ENCODE measurements at places on chromosomes 2 and 18.

- no peak for DNase-seq
These were observed 559.0 kb upstream of the ZEB2 start for GRCh38 chr2:145078923-145079322.

GRCh38 chr2:223712642-223713041, 110.5 kb upstream of the SCG2 start:
- no peak for DNase-seq

DNA sequence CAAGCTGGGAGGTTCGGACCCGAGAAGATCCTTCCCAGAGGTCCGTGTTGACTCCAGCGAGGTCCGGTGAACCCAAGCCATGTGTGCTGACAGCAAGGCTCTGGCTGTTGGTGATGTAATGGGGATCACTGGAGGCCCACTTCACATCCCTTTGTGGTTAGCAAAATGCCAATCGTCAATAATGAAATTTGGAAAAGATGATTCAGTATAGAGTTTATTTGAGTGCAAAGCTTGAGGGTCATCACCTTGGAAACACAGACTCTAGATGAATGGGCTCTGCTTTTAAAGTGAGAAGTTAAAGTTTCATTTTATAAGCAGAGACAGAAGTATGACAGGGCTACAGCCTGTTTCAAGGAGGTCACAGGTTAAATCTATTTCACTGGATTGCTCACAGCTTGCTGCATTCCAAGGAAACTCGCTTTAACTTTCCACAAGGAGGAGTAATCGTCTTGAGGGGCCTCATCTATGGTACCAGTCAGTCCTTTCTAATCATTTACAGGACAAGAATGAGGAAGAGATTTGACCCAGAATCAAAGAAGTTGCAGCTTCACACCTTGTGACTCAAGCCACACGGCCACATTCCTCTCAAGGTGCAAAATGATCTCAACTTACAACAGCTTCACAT, 140.5 kb downstream of the TPO start:
- no peak for DNase-seq

- DNase-seq, result no peak
These were observed 72.3 kb downstream of the AAK1 start for GRCh38 chr2:69571189-69571588.

- DNase-seq, result no peak
These were observed 321.0 kb upstream of the NRP2 start for GRCh38 chr2:205361272-205361671.

DNA sequence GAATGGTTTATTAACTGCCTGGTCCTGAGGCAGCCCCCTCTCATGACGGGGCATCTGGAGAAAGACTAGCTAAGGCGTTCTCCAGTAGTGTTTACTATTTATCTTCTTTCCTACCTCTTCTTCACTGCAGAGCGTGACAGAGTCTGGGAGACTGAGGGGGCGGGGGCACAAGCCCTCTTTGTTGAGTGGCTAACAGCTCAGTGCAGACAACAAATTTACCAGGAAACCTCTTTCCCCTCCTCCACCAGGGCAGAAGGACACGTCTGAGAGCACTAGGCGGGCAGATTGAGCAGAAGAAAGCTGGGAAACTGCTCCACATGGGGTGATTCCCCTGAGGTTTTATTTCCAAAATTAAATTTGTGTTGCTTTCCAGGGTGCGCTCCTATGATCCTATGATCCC, 322.1 kb downstream of the CNTNAP5 start:
- no peak for DNase-seq

- no peak for DNase-seq
These were observed 84.3 kb upstream of the ETAA1 start for GRCh38 chr2:67312871-67313270.

- no peak for DNase-seq
These were observed 393.1 kb upstream of the LYPD1 start for GRCh38 chr2:133062931-133063665.

GRCh38 chr2:236562434-236562833, 7.2 kb upstream of the ACKR3 start:
- peak; percentile 55 for DNase-seq

GRCh38 chr2:59312029-59312428, 1070.9 kb upstream of the FANCL start:
- no peak for DNase-seq

GRCh38 chr2:142142595-142142994, 11.8 kb upstream of the LRP1B start:
- DNase-seq, result no peak

DNA sequence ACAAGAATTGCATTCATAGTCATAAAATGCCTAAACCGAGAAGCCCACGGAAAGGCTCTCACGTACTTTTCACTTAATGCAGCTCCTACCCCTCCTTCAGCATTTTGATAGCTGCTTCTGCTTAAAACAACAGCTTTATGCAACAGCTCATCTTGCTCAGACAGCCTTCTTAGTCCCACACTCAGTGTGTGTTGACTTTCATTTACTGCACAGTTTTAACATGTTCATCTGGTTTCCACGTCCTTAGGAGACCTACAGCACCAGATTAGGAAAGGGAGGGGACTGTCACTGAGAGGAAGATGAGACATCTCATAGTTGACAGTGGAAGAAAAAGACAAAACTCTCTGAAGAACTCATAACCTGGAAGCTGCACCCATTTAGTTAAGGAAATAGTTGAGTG, 435.4 kb downstream of the SETBP1 start:
- no peak for DNase-seq

DNA sequence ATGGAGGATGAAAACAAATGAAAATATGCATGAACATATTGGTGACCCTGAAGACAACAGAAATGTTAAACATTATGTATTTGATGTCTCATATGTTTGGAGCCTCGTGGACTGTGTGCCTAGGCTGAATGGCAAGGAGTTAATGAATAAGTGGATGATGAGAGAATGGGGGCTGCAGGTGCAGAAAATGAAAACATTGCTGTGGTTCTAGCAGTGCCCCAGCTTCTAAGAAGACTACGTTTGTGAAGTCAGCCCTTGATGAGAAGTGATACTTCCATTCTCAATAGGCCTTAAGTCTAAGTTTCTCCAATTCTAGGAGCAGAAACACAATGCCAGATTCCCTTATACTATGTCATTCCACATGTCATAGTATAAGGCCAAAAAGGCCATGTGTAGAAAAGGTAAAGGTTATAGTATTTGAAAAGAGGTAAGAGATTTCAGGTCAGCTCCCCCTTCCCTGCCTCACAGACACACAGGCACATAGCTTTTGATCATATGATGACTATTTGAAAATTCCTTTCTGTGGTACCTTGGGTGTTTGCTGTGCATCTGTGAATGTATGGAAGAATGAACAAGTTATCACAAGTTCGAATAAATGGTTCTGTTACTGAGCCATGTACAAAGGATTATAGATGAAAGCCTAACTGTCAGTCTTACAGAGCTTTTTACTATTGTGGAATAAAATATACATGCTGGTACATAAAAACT, 280.8 kb downstream of the SETBP1 start:
- no peak for DNase-seq

DNA sequence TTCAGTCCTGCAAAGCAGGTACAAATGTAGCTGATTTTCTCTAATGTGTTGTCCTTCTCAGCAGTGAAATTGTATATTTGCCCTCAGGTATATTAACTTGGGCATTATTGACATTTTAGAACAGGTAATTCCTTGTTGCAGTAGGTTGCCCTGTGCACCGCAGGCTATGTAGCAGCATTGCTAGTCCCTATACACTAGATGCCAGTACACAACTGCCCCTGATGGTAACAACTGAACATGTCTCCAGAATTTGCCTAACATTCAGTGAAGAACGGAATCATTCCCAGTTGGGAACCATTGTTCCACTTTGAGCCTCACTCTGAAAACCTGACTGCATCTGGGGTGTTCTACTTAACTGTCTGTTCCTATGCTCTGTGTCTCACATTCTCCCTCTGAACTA, 23.1 kb upstream of the TFPI start:
- DNase-seq, result peak; percentile 48

- DNase-seq, result no peak
These were observed 103.1 kb downstream of the SH3BP4 start for GRCh38 chr2:235054919-235055318.

DNA sequence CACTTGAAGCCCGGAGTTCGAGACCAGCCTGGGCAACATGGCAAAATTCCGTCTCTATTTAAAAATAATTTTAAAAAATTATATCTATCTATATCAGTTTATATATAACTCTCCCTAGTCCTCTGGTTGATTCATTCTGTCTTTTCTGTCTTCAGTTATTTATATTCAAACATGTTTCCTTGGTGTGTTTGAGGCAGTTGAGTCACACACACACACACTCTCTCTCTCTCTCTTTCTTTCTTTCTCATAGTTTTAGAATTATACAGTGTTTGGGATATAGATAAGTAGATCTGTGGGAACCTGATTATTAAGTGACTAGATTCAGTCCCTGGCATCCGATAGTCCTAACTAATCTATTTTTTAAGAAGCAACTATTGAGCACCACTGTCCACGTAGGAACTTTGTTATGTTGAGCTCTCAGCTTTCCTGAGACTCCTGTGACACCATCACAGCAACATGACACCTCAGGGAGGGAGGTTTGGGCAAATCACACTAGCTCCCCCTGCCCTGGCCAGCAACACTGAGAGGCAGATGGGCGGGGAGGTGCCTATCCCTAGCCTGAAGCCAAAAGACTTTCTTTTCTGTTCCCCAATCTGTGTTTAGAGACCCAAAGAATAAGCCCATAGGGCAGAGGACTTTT, 482.7 kb downstream of the DLGAP1 start:
- no peak for DNase-seq

DNA sequence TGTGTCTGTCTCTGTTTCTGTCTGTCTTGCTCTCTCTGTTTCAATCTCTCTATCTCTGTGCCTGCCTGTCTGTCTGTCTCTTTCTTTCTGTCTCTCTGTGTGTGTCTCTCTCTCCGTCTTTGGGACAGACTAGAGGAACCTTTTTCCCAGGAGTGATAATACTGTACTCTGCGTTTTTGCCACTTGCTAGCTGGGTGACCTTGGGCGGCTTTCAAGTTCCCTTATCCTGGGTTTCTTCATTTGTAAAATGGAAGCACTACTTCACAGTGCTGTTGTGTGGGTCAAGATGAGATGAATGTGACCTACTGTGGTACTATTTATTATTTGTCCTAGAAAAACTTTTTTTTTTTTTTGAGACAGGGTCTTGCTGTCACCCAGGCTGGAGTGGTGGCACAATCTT, 42.4 kb downstream of the HPCAL1 start:
- no peak for DNase-seq

- no peak for DNase-seq
These were observed 110.3 kb downstream of the NCK2 start for GRCh38 chr2:105854972-105855371.

DNA sequence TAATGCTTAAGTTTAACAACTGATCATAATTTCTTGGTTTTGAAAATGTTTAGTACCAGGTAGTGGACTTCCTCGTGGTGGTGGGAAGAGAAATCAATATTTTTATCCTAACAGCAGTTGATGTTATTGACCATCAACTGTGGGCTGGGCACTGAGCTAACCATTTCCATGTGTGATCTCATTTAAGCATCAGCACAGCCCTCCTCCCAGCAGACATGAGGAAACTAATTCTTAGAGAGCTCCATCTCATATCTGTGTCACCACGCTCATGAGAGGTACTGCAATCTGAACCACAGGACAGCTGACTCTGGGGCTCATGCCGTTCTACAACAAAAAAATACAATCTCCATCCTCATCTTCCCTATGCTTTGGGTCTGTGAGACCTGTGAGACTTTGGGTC, 332.8 kb upstream of the RAB12 start:
- no peak for DNase-seq

DNA sequence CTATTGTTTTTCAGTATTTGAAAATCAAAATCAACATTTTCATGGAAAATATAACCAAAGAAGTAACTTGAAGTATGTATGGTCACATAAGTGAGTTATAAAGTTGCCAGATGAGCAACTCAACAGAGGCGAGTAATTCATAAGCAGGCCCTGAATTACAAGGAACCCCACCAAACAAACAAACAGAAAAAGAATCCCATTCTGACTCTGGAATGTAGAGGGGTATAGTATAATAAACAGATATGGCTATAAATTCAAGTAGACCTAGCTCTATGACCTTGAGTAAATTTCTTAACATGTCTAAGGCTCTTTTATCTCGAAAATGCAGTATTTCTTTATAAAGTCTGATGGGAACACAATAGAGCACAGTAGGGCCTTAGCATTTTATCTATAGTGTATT, 4.7 kb upstream of the CDH2 start:
- no peak for DNase-seq

GRCh38 chr2:190404487-190404886, 3.7 kb upstream of the MFSD6 start:
- DNase-seq, result no peak

DNA sequence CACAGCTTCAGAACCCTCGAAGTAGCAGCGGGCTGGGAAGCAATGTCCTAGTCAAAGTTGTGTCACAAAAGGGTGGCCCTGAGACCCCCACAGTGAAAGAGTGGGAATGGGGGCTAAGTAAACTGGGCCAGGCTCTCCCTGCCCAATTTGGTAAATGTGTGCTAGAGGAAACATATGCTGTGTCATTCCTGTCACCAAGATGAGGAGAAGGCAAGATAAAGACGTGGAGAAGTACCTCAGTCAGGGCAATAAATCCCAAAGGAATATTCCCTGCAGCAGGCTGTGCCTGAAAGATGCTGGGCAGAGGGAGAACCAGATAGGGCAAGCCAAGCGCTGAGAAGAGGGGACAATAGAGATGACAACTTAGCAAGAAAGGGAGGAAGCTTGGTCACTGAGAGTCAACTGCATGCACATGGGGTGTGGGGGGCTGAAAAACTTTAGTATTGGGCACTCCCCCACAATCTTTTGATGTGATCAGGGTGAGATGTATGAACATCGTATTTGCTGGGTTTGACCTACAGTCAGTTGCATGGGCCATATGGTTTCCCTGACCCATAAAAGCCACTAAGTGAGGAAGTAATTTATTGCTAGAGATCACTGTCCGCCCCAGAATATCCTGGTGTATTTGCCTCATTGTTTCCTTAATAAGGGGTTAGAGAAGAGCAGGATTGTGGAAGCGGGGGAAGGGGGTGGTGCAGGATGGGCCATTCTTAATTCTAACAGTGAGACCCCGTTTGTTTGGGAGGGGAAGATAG, 49.9 kb upstream of the CXCR4 start:
- DNase-seq, result no peak

DNA sequence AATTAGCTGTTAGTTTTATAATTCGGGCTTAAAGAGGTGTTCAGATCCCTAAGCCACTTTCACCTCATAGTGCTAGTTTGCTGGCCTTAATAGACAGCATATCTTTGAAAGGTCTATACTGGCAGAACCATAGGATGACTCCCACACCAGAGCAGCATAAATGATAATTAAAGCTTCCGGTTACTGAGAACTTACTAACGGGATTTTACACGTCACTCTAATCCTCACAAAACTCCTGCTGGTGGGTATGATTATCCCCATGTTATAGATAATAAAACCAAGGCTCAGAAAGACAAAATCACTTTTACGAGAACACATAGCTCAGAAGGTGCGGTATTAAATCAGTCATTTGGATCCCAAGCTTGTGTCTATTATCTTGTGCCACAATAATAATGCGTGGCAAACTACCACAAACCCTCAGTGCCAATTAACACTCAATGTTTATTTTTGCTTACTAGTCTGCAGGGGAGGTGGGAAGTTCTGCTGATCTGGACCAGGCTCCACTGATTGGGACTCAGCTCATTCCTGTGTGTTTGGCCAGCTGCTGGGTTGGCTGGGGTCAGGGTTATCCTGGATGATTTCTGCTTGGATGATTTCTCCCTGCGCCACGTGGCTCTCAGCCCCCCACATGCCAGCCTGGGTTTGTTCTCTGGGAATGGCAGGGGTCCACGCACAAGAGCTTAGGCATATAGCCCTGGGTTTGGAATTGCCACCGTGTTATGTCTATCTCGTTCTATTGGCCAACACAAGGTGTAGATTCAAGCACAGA, 62.3 kb downstream of the TRIB2 start:
- DNase-seq, result no peak

Measured in HepG2 (cell line).